ENCODE measurements at places on chromosomes 12 and 14. TPM values are rescaled to one million over a fixed set of nuclear protein-coding genes. Genes with fewer than 3 reads are reported as not detected.
A peak's percentile ranks its signal among the peaks of the same experiment; 100 is the strongest.

GRCh38 chr14:24673059-24673458 is 39.1 kb upstream of the GZMB start:
- no peaks in the 10 kb centered on the region for H3K27me3 ChIP-seq
- no peak overlapping the region for H3K4me3 ChIP-seq
- H3K4me1 ChIP-seq, result no peaks in the 10 kb centered on the region
- DNase-seq, result no peak
- no peaks in the 10 kb centered on the region for H3K36me3 ChIP-seq

Gene COX8C
- total RNA-seq, result not detected

Gene GPHN
- total RNA-seq, result 35.6 TPM

DNA sequence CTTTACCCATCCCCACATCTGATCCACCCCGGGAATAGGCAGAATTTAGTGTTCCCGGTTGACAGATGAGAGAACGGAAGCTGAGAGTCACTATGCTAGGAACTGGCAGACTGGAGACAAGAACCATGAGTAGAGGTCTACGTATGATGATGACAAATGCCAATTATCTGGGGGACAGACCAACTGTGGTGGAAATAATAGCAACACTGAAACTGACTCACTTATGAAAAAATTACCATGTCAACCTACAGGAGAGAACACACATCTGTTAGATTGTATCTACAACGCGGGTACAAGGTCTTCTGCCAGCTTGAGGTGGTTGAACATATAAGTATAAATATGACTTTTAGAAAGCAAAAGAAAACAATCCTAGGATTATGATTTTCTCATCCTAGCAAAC is 15.4 kb upstream of the SELPLG start:
- H3K4me3 ChIP-seq, result no peak overlapping the region
- H3K36me3 ChIP-seq, result peaks cover 54% of the 10 kb centered on the region
- no peaks in the 10 kb centered on the region for H3K4me1 ChIP-seq
- no peak overlapping the region for H3K27ac ChIP-seq

Gene LTBR
- total RNA-seq, result 16.5 TPM

DNA sequence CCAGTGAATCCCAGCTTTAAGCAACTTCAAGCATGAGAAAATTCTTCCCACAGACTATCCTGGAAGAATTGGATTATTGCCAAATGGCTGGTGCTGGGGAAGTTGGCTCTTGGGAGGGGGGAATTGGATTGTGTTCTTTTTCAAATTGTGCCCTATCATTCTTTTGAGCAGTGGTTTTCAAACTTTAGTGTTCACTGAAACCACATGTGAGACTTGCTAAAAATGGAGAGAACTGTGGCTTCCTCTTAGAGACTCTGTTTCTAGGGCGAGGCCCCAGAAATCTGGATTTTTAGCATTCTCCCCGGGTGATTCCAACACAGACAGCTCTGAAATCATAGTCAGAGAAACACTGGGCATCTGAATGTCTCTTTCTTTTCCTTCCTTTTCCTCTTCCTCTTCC is 14.3 kb upstream of the OTUB2 start:
- DNase-seq, result no peak
- no peaks in the 10 kb centered on the region for H3K36me3 ChIP-seq
- H3K27me3 ChIP-seq, result no peaks in the 10 kb centered on the region
- H3K27ac ChIP-seq, result no peak overlapping the region

DNA sequence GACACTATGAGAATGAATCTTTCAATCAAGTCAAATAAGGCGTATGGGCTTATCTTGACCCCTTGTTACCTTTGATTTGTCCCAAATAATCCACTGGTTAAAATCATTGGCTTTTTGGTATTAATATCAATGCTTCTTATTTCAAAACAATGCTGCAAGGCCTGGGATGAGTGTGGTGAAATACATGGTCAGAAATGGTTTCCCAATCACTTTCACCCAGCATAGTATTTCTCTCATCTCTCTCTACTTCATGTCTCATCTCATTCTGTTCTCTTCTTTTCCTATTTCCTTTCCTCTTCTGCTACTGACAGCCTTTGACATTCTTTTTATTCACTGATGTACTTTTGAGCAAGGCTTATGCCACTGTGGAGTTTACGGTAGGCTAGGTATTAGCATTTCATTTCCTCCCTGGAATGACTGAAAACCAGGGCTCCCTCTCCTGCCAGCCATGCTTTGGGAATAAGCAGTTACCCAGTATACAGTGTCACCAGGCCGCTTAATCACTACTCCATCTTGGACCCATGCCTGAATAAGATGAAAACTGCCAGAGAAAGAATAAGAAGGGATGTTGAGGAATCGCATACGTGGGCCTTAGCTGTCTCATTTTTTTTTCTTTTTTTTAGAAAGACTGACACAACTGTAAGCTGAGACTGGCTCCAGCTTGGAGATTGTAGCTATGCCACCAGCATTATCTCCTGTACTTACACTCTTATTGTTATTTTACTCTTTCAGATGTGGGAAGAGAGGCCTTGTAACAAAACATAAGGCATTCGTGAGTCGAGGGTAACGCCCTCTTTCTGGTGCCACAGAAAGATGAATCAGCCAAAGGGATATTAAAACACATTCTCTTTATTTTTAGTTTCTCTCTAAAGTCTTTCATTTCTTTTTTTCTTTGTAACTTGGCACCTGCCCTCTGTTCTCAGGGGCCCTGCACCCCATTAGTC is 53.5 kb downstream of the IGF1 start:
- H3K4me1 ChIP-seq, result no peaks in the 10 kb centered on the region
- H3K27me3 ChIP-seq, result no peaks in the 10 kb centered on the region
- no peak overlapping the region for H3K27ac ChIP-seq
- H3K4me3 ChIP-seq, result no peak overlapping the region
- no peaks in the 10 kb centered on the region for H3K36me3 ChIP-seq
- no peak for DNase-seq

Gene KRT5
- total RNA-seq, result not detected

DNA sequence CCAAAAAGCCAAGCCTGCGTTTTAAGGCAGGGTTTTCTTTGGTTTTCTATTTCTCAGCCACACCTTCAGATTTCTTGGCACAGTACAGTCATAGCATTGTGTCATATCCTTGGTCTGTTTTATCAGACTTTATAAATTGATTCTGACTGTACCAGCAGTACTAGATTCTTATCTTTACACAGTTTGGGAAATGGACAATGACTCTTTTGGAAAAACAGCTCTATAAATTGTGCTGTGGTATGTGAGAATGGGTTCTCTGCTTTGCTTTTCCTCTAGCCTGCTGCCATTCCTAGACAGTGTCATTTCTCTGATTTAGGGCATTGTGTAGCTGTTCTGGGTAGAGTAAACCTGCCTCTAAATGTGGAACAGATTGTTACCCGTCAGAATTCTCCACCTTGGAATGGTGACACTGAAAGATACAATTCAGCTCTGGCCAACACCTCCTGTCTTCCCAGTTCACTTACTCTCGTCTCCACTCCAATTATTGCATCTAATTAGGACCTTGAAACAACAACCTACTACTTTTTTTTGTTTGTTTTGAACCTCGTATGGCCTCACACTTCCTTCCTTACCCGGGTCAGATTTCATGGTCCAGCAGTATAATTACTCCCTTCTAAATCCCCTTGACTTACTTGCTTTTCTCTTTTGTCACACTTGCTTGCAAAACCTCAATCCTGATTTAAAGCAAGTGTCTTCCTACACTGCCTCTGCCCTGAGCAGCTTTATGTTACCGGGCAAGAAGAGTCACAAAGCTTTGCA is 226.3 kb downstream of the ERC1 start:
- no peaks in the 10 kb centered on the region for H3K36me3 ChIP-seq
- peak; percentile 9 for DNase-seq
- H3K27me3 ChIP-seq, result no peaks in the 10 kb centered on the region
- H3K4me3 ChIP-seq, result no peak overlapping the region
- peak overlapping the region; percentile 26 for H3K27ac ChIP-seq
- peaks cover 15% of the 10 kb centered on the region for H3K4me1 ChIP-seq

DNA sequence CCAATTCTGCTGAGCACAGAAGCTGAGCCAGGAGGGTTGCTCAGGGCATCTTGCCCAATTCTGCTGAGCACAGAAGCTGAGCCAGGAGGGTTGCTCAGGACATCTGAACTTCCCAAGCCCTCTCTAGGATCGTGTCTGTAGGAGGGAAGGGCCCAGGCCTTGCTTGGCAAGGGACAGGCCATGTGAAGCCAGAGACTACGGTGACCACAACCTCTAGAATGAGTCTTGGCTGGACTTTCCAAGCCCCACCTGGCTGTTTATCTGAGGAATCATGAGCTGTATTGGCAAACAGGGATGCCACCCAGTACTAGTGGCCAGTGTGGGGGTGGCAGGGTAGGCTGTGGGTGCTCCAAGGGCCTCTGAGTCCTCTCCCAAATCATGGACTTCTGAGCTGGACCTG is 7.7 kb upstream of the SERPINA6 start:
- no peak overlapping the region for H3K27ac ChIP-seq
- H3K4me1 ChIP-seq, result 0 out of 2 replicates have a peak, but pooled peaks cover 5% of the 10 kb centered on the region
- H3K4me3 ChIP-seq, result no peak overlapping the region
- no peaks in the 10 kb centered on the region for H3K27me3 ChIP-seq
- DNase-seq, result no peak

Gene PMCH
- total RNA-seq, result not detected

Gene USP44
- 0.04 TPM for total RNA-seq

Gene FOXG1
- 0.81 TPM for total RNA-seq

Gene MSI1
- total RNA-seq, result 4.8 TPM

- H3K36me3 ChIP-seq, result no peaks in the 10 kb centered on the region
- H3K27me3 ChIP-seq, result no peaks in the 10 kb centered on the region
- no peaks in the 10 kb centered on the region for H3K4me1 ChIP-seq
- H3K4me3 ChIP-seq, result no peak overlapping the region
- no peak for DNase-seq
- no peak overlapping the region for H3K27ac ChIP-seq
Observed at GRCh38 chr12:132284071-132284826, 45.1 kb downstream of the GALNT9 start.

- no peaks in the 10 kb centered on the region for H3K27me3 ChIP-seq
- no peaks in the 10 kb centered on the region for H3K4me1 ChIP-seq
- H3K36me3 ChIP-seq, result no peaks in the 10 kb centered on the region
- H3K4me3 ChIP-seq, result no peak overlapping the region
Observed at GRCh38 chr12:102690253-102690652, 209.9 kb upstream of the IGF1 start.

- no peaks in the 10 kb centered on the region for H3K36me3 ChIP-seq
- H3K4me3 ChIP-seq, result no peak overlapping the region
- no peaks in the 10 kb centered on the region for H3K4me1 ChIP-seq
- no peak for DNase-seq
Observed at GRCh38 chr14:29240066-29240465, 473.5 kb downstream of the FOXG1 start.

GRCh38 chr12:106274012-106274411 is 26.2 kb upstream of the CKAP4 start:
- H3K27me3 ChIP-seq, result no peaks in the 10 kb centered on the region
- H3K36me3 ChIP-seq, result no peaks in the 10 kb centered on the region
- DNase-seq, result no peak
- peaks cover 13% of the 10 kb centered on the region for H3K4me1 ChIP-seq
- no peak overlapping the region for H3K4me3 ChIP-seq
- H3K27ac ChIP-seq, result no peak overlapping the region

- H3K27me3 ChIP-seq, result no peaks in the 10 kb centered on the region
- H3K36me3 ChIP-seq, result no peaks in the 10 kb centered on the region
- peak overlapping the region; percentile 73 for H3K4me3 ChIP-seq
- H3K4me1 ChIP-seq, result peaks cover 11% of the 10 kb centered on the region
- peak; percentile 61 for DNase-seq
Observed at GRCh38 chr12:70366581-70367257, 629 bp downstream of the KCNMB4 start.

Gene CSRP2
- total RNA-seq, result 129 TPM

Gene NCOR2
- 48.5 TPM for total RNA-seq

Gene CCDC175
- not detected for total RNA-seq

Gene TAS2R30
- 1.7 TPM for total RNA-seq

Gene A2ML1
- not detected for total RNA-seq

GRCh38 chr12:53467880-53468279 is 16.0 kb downstream of the PCBP2 start:
- peaks cover 96% of the 10 kb centered on the region for H3K36me3 ChIP-seq
- H3K27me3 ChIP-seq, result no peaks in the 10 kb centered on the region
- DNase-seq, result no peak
- H3K4me3 ChIP-seq, result no peak overlapping the region

Gene RIMBP2
- not detected for total RNA-seq

Gene IL31
- not detected for total RNA-seq

Gene GPR84
- not detected for total RNA-seq

GRCh38 chr12:24027352-24027751 is 77.9 kb upstream of the SOX5 start:
- peaks cover 22% of the 10 kb centered on the region for H3K4me1 ChIP-seq
- H3K36me3 ChIP-seq, result no peaks in the 10 kb centered on the region
- no peak overlapping the region for H3K4me3 ChIP-seq
- no peak for DNase-seq
- no peak overlapping the region for H3K27ac ChIP-seq

DNA sequence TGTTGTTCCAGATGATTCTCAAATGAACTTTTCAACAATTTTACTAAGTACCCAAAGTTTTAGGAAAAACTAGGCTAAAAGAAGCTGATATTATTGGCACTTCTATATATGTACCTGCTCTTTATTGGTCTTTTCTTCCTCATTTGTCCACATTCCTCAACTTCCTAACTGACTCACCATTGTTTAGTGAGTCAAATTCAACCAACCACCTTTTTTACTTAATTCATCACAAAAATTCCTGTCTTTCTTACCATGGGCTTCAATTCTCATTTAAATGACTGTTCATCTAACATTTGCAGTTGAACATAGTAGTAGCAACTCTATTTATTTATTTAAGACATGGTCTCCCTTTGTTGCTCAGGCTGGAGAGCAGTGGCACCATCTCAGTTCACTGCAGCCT is 47.6 kb upstream of the SLC2A13 start:
- H3K4me3 ChIP-seq, result no peak overlapping the region
- H3K27me3 ChIP-seq, result no peaks in the 10 kb centered on the region
- H3K36me3 ChIP-seq, result no peaks in the 10 kb centered on the region
- peaks cover 8% of the 10 kb centered on the region for H3K4me1 ChIP-seq

Gene SPTLC2
- total RNA-seq, result 15.8 TPM
